Vagina (tissue), 2 donors: ENCODE measurements at places on chromosomes 1 and 21. TPM values are rescaled to one million over a fixed set of nuclear protein-coding genes. Genes with fewer than 3 reads are reported as not detected.

METTL18 gene
- 3.2 TPM for total RNA-seq

RGS13 gene
- 0.98 TPM for total RNA-seq

NEGR1 gene
- 19.2 TPM for total RNA-seq

SELL gene
- total RNA-seq = not detected

CYYR1 gene
- 12.3 TPM for total RNA-seq

PROK1 gene
- 7.4 TPM for total RNA-seq

PLA2G2D gene
- not detected for total RNA-seq

REN gene
- not detected for total RNA-seq

ZRANB2 gene
- total RNA-seq = 59.7 TPM

CYP4X1 gene
- total RNA-seq = 17.9 TPM

C1QTNF12 gene
- total RNA-seq = not detected

SAMSN1 gene
- 6.4 TPM for total RNA-seq

FHL3 gene
- 26.3 TPM for total RNA-seq

CA6 gene
- not detected for total RNA-seq
